ENCODE measurements at places on chromosomes 2 and 18. TPM values are rescaled to one million over a fixed set of nuclear protein-coding genes. Genes with fewer than 3 reads are reported as not detected.

Gene ERBB4
- not detected for total RNA-seq

Gene SLC4A5
- 0.48 TPM for total RNA-seq

Gene GPC1
- 124 TPM for total RNA-seq

Gene IL36A
- not detected for total RNA-seq

Gene ARHGAP28
- total RNA-seq, result 5.3 TPM

Gene DSG4
- total RNA-seq, result not detected

Gene GAL3ST2
- 0.64 TPM for total RNA-seq

Gene PCARE
- not detected for total RNA-seq

Gene PDCD1
- total RNA-seq, result not detected

Gene FOXD4L1
- total RNA-seq, result under 0.01 TPM

Gene OR6B2
- not detected for total RNA-seq

All from epithelial cell of alveolus of lung (primary cell).